Jurkat, Clone E6-1 (cell line): ENCODE measurements at places on chromosomes 6 and 20.

- DNase-seq, result no peak
Measured at GRCh38 chr6:5466281-5467136, 205.2 kb downstream of the FARS2 start.

DNA sequence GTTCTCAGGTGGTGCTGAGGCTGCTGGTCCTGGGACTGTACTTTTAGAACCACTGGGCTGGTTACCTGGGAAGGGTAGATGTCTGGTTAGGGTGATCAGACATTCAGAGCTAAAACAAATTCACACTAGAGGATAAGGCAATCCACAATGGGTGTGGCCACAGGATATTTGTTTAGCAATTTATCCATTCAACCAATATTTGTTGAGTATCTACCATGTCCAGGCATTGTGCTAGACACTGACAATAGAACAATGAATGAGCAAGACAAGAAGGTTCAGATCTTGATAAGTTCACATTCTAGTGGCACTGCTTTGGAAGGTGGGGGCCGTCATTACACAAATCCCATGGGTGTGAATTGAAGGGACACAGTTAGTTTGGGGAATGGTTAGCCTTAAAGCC is 131.7 kb downstream of the BCAS1 start:
- no peak for DNase-seq

DNA sequence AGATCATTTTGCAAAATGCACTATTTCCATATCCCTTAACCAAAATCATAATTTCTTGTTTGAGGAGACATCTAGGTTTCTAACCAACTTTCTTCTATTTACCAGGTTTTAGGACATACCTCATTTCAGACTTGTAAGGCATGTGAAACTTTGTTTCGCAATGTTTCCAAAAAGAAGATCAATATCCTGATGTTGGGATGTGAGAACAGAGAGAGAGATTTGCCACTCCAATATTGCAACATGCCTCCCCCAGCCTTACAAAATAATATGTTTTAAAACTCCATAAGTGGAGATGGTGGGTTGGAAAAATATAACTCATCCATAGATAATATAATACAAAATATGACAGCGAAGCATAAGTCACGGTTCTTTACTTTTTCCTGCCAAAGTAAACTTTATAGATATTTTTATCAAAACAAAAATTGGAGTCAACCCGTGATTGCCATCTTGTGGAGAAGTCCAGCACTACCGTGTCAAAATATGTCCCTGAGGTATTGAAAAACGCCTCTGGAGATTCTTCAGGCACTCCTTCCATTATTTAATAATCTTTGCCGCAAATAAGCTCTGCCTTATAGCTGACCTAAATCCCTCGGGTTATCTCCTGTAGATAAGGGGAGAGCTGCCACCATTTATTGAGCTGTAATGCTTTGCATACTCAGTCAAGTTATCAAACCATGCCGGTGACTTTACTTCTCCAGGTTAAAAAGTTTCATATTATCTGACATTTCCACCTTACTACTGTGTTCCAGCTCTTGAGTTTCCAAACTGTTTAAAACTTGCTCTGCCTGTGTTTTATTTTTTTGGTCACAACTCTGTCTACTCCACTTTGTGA is 534.2 kb downstream of the HACE1 start:
- no peak for DNase-seq

DNA sequence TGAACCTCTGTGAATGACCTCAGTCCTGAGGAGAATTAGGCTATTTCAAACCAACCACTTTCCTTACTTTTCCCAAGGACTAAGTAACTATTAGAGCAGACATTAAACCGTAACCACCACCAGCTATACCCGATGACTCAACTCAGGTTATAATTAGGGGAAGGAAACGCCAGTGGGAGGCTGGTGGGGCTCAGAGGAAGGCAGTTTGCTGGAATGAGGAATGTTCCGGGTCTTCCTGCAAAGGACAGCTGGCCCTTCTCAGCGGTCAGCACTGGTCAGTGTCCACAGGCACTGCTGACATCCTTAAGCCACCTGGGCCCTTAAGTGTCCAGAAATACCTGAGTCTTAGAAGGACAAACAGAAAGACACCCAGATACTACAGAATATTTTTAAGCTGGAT is 515.2 kb downstream of the MAFB start:
- DNase-seq, result no peak

GRCh38 chr6:162580619-162581018 is 146.9 kb downstream of the PRKN start:
- no peak for DNase-seq

GRCh38 chr6:141548966-141549365 is 583.8 kb upstream of the GJE1 start:
- no peak for DNase-seq

DNA sequence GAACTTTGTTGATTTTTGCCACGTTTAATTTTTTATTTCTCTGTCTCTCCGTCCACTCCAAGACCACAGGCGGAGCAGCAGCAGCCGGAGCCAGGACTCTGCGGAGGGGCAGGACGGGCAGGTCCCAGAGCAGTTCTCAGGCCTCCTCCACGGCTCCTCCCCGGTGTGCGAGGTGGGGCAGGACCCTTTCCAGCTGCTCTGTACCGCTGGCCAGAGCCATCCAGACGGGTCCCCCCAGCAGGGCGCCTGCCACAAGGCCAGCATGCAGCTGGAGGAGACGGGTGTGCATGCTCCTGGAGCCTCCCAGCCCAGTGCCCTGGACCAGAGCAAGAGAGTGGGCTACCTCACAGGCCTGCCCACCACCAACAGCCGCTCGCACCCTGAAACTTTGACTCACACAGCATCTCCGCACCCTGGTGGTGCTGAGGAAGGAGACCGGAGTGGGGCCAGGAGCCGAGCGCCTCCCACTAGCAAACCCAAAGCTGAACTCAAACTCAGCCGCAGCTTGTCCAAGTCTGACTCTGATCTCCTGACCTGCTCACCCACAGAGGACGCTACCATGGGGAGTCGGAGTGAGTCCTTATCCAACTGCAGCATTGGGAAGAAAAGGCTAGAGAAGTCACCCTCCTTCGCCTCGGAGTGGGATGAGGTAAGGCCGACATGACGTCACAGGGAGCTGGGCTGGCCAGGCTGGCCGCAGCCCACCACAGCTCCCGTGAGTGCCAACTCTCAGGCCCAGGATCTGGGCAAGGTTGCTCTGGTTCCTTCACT is 123.5 kb downstream of the TCP11 start:
- no peak for DNase-seq

DNA sequence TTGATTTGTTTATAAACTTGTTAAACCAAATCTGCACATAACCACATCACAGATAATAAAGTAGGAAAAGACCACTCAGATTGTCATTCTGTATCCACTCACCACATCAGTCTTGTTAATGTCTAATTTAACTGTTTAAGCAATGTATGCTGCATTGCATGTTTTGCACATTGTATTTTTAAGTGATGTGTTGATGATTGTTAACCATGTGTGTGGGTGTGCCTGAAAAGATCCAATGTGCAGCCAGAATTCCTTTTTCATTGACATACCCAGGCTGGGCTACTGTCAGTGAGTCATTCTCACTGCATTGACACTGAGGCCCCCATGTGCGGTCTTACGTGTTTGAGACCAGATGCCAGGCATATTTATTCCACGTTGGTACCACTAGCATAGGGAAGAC is 167.3 kb downstream of the TRMT11 start:
- no peak for DNase-seq

GRCh38 chr6:18263418-18264218 is 712 bp downstream of the DEK start:
- no peak for DNase-seq

DNA sequence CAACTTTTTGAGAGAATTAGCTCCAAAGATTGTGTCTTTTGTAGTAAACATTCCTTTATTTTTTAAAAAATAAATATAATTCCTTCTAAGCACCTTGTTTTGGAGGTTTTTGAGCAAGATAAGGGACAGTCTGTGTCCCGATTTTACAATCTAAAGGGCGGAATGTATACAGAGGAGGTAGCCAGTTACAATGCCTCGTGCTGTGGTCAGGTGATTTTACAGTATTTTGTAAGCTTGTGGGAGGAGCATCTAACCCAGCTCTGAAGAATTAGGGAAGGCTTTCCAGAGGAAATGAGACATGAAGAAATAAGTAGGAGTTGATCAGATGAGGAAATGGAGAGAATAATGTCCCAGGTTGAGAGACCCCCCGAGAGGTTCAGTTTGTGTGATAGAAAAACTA is 1.3 kb downstream of the HINT3 start:
- no peak for DNase-seq

DNA sequence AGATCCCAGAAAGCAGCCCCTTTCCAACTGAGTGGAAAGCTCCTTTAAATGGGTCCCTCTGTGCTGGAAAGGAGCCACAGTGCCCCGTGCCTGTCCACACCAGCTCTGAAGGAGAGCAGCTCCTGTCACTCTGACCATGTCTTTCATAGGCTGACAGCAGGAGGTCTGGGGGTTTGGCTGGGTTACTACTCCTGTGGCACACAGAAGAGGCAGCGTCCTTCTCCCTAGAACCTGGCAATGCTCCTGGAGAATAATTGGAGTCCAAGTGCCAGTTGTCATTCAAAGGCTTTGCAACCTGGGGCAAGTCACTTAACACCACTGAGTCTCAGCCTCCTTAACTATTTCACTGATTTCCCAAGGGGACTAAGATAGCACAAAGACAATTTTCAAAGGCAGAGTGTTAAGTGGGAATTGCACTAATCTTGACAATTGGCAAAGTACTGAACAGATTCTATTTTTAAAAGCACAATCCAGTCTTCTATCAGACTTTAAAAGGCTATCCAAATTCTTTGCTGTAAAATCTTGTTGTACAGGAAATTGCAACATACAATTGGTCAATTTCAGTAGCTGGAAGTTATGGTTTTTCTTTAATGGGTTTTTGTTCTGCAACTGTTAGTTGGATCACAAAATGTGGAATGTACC is 457.2 kb downstream of the KIF16B start:
- no peak for DNase-seq

- no peak for DNase-seq
Measured at GRCh38 chr6:38784506-38785235, 69.6 kb downstream of the DNAH8 start.

- peak; percentile 61 for DNase-seq
Measured at GRCh38 chr6:139323511-139324300, 31.9 kb upstream of the TXLNB start.

GRCh38 chr6:146211646-146212045 is 182.8 kb downstream of the GRM1 start:
- DNase-seq, result no peak

DNA sequence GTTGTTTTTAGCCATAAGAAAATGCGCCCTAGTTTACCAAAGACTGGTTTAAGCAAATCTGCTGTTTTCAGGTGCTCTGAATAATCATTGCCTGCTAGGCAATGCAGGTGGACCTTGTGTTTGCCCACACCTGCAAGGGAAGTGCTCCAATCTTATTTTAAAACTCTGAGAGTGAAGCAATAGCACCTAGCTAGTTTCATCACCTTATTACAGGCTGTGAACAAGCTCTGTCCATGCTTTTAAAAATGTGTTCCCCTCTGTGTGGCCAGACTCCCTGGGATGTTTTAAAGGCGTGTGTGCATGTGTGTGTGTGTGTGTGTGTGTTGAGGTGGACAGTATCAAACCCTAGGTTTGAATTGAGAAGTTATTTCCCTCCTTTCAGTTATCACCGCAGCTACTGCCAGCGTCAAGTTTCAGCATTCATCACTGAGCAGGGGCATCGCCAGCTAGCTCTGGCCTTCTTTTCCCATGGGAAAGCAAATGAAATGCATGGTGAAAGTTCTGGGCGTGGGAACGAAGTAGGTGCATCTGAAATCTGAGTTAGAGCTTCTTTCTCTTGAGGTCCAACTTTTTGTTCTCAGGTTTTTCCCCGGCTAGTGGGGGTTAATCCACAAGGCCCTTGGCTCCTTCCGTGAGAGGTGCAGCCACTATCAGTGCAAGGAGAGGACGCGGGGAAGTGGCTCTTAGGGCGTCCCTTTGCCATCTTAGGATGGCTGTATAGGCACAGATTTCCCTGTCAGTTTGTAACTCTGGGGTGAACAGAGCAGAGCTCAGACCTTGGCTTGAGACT is 30.8 kb downstream of the DUSP22 start:
- DNase-seq, result no peak

GRCh38 chr6:45587229-45588060 is 209.7 kb upstream of the SUPT3H start:
- no peak for DNase-seq

DNA sequence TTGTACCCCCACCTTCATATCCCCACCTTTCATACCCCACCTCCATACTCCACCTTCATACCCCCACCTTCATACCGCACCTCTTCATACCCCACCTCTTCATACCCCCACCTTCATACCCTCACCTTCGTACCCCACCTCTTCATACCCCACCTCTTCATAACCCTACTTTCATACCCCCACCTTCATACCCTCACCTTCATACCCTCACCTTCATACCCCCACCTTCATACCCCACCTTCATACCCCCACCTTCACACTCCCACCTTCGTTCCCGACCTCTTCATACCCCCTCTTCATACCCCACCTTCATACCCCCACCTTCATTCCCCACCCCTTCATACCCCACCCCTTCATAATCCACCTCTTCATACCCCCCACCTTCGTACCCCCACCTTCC is 92.9 kb upstream of the NAA20 start:
- DNase-seq, result no peak

GRCh38 chr6:25407431-25407830 is 128.3 kb downstream of the CARMIL1 start:
- no peak for DNase-seq

DNA sequence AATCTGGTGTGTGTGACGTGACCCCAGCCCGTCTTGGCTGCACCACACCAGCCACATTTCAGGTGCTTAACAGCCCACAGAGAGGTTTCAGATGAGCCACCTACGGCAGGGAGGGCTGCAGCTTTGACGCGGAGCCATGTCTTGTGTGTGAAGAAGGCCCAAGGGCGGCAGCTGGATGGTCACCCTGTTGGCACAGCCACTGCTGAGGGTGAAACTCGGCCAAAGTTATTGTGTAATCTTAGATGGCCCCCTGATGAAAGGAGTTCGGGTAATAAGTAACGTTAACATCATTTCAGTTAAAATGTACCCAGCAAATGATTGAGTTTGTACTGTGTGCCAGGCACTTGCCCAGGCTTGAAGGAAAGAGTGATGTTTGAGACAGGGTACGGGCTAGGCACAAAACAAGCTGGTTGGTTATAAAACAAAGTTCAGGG is 97.2 kb downstream of the SSR1 start:
- no peak for DNase-seq

DNA sequence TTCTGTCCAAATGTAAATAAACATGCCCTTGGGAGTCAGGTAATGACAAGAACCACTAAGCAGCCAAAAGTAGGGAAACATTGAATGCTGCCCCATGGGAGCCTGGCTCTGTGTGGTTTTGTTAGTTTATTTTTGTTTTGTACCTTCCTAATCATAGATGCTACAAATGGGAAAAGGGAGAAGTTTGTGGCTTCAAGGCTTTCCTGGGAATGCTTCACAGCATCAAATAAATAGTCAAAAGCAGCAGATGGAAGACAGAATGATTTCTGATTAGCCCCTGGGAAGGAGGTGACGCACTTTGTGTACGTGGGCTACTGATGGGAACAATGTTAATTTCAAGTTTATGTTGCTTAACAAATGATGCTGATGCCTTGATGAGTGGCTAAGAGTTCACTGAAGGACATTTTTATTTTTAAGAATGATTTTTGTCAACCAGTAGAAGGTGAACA is 532.7 kb downstream of the BCKDHB start:
- DNase-seq, result no peak
